ENCODE measurements at places on chromosomes 2 and 18. TPM values are rescaled to one million over a fixed set of nuclear protein-coding genes. Genes with fewer than 3 reads are reported as not detected.

TFCP2L1 gene
- 0.13 TPM for total RNA-seq

SLC16A14 gene
- total RNA-seq = 1.2 TPM

TEX51 gene
- total RNA-seq = not detected

RGPD3 gene
- total RNA-seq = not detected

CDH2 gene
- 0.17 TPM for total RNA-seq

SATB2 gene
- total RNA-seq = 0.15 TPM

HNRNPA3 gene
- total RNA-seq = 220 TPM

RIT2 gene
- total RNA-seq = not detected

LOXHD1 gene
- total RNA-seq = not detected

SLC25A12 gene
- 23.8 TPM for total RNA-seq

MATN3 gene
- total RNA-seq = not detected

MEP1B gene
- not detected for total RNA-seq

NABP1 gene
- total RNA-seq = 52.0 TPM

CSRNP3 gene
- total RNA-seq = not detected

PARD3B gene
- 0.23 TPM for total RNA-seq

SH3RF3 gene
- total RNA-seq = 0.25 TPM

DNAJC27 gene
- 3.3 TPM for total RNA-seq
